ENCODE measurements at places on chromosomes 3 and 15. TPM values are rescaled to one million over a fixed set of nuclear protein-coding genes. Genes with fewer than 3 reads are reported as not detected.

DNA sequence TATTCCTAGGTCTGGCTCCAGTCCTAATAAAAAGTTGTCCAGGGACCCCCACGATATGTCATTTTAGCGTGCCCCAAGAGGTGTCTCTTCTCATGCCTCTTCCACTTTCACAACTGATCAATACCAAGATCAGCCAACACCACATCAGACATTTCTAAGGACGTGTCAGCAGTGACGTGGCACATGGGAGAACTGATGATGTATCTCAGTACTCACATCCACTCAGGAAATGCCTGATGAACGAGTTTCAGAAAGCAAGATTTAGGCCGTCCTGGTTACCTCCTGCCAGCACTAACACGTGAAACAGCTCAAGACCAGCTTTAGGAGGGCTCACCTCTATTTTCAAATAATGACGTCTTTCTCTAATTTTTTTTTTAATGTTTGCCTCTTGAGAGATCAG lies 19.6 kb downstream of the VGLL4 start:
- H3K27me3 ChIP-seq, result no peaks in the 10 kb centered on the region
- no peak overlapping the region for H3K27ac ChIP-seq
- no peak overlapping the region for H3K4me3 ChIP-seq
- H3K4me1 ChIP-seq, result peaks cover 61% of the 10 kb centered on the region

DNA sequence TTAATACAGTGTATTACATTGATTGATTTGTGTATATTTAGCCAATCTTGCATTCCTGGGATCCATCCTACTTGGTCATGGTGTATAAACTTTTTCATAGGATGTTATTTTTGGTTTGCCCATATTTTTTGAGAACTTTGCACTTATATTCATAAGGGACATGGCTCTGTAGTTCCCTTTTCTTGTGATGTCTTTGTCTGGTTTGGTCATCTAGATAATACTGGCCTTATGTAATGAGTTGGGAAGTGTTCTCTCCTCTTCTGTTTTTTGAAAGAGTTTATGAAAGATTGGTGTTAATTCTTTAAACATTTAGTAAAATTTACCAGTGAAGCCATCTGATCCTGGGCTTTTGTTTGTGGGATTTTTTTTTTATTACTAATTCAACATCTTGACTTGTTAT lies 9.6 kb downstream of the CHST13 start:
- H3K27ac ChIP-seq, result no peak overlapping the region
- H3K4me3 ChIP-seq, result no peak overlapping the region
- no peak for DNase-seq
- H3K36me3 ChIP-seq, result no peaks in the 10 kb centered on the region
- H3K4me1 ChIP-seq, result no peaks in the 10 kb centered on the region

RTP1 gene
- total RNA-seq, result not detected

DNA sequence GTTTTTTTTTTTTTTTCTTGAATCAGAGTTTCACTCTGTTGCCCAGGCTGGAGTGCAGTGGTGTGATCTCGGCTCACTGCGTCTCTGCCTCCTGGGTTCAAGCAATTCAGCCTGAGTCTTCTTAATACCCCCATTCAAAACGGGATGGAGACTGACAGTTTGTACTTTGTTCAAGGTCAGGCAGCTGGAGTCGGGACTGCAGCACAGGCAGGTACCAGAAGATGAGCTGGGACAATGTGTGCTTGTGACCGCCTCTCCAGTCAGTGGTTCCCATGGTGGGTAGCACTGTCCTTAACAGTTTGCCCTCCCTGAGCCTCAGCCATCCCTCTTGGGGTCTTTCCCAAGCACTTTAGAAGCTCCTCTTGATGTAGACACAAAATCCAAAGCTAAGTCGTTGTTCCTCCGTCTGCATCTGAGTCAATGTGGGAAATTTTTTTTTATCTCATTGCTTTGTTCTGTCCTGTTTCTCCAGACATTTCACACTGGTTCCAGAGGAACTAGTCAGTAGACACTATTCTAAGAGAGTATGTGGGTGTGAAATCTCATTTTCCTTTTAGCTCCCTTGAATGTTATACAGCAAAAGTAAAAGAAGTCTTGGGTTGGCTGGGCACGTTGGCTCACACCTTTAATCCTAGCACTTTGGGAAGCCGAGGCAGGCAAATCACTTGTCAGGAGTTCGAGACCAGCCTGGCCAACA lies 5.3 kb upstream of the TTLL13 start:
- peaks cover 3% of the 10 kb centered on the region for H3K4me1 ChIP-seq
- DNase-seq, result no peak

- no peak overlapping the region for H3K4me3 ChIP-seq
- H3K27me3 ChIP-seq, result no peaks in the 10 kb centered on the region
- no peak for DNase-seq
- H3K4me1 ChIP-seq, result no peaks in the 10 kb centered on the region
Measured at GRCh38 chr3:82067420-82067819, 306.0 kb upstream of the GBE1 start.

DNA sequence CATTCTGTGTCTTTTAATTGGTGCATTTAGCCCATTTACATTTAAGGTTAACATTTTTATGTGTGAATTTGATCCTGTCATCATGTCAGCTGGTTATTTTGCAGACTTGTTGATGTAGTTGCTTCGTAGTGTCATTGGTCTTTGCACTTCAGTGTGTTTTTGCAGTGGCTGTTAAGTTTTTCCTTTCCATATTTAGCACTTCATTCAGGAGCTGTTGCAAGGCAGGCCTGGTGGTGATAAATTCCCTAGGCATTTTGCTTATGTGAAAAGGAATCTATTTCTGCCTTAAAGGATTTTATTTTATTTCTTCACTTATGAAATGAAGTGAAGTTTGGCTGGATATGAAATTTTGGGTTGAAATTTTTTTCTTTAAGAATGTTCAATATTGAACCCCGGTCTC lies 70.2 kb upstream of the CD96 start:
- H3K36me3 ChIP-seq, result no peaks in the 10 kb centered on the region
- H3K4me3 ChIP-seq, result no peak overlapping the region
- no peak for DNase-seq
- H3K27ac ChIP-seq, result no peak overlapping the region

All from left lung (tissue), 14 donors.